PC-9 (cell line): ENCODE measurements at places on chromosomes 11 and 22. TPM values are rescaled to one million over a fixed set of nuclear protein-coding genes. Genes with fewer than 3 reads are reported as not detected.

- DNase-seq: no peak
- no peaks in the 10 kb centered on the region for H3K27me3 ChIP-seq
- no peak overlapping the region for H3K27ac ChIP-seq
- H3K4me3 ChIP-seq: no peak overlapping the region
Observed at GRCh38 chr11:128511712-128512111, 75.6 kb downstream of the ETS1 start.

- no peaks in the 10 kb centered on the region for H3K36me3 ChIP-seq
- no peaks in the 10 kb centered on the region for H3K4me1 ChIP-seq
- no peak within 1 kb of the TSS for H3K27ac ChIP-seq
- H3K27me3 ChIP-seq: peaks cover 50% of the 10 kb centered on the region
Observed at GRCh38 chr11:44047931-44048431, at the start of gene ACCSL. TSS of gene ACCSL (plus strand) at chr11:44047981. CDS start at chr11:44048037, 56 bp downstream.

- no peak overlapping the region for H3K4me3 ChIP-seq
- H3K4me1 ChIP-seq: peaks cover 15% of the 10 kb centered on the region
- no peaks in the 10 kb centered on the region for H3K36me3 ChIP-seq
- no peak overlapping the region for H3K27ac ChIP-seq
Observed at GRCh38 chr11:88352139-88352538, 14.6 kb upstream of the CTSC start.

The GUCY1A2 gene
- total RNA-seq: not detected in 2 replicates

The APOA4 gene
- not detected in 2 replicates for total RNA-seq
